Endothelial cell (in vitro differentiated cells): ENCODE measurements at places on chromosomes 7 and 10.

- DNase-seq, result no peak
Observed at GRCh38 chr7:78176171-78176570, 377.6 kb downstream of the PHTF2 start.

- DNase-seq, result no peak
Observed at GRCh38 chr10:3085785-3086567, 18.6 kb downstream of the PFKP start.

DNA sequence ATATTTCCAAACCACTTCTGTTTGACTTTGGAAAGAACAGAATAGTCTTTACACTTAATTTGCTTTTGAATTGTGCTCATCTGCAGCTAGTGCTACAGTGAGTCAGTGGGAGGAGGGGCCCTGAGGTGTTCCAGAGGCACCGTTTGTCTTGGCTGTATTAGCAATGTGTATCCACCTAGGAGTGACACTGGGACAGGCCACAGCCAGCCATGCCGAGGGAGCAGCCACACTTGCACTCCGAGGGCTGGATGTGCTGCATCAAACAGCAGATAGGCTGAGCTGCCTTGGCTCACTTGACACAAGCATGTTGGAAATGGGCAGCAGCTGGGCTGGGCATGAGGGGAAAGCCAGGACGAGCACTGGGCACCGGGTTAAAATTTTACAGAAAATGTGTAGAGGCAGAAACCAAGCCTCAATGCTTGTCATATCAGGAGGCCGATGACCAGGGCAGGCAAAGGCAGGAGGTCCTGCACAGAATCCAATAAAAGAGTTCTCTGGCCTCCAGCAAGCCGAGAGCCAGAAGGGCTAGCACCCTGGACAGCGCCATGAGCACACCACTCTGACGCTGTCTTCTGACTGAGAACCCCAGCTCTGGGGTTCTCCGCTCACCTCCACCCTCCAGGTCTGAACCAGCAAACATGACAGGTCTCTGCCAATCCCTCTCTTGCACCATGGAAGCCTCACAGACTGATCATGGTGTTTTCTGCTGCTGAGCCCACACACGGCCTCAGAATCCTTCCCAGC lies 163.3 kb downstream of the GRID1 start:
- DNase-seq, result peak; percentile 69

DNA sequence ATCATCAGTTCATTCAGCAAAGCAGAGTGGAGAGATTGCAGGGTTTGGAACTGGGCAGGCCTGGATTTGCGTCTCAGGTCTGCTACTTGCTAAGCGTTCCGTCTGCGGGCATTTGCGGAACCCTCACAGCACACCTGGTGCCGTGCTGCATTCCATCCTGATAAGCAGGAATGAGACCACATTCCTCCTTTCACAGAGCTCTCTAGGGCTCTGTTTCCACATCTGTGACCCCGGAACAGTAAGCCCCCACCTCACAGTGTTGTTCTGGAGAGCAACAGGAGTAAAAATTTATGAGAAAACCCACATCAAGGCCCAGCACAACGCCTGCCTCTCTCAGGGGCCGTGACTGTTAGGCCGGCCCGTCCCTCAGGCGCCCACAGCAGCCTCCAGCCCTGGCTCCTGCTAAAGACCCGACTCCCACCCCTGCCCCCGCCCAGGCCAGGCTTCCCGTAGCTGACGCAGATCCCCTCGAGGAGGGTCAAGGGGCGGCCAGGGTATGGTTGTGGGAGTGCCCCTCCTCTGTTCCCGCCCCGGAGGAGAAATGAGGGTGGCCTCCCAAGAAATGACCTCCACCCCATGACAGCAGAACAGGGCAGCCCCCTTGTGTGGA lies 128.9 kb downstream of the RGS10 start:
- no peak for DNase-seq

- DNase-seq, result no peak
Observed at GRCh38 chr10:65907199-65907712, 1018.6 kb upstream of the LRRTM3 start.

DNA sequence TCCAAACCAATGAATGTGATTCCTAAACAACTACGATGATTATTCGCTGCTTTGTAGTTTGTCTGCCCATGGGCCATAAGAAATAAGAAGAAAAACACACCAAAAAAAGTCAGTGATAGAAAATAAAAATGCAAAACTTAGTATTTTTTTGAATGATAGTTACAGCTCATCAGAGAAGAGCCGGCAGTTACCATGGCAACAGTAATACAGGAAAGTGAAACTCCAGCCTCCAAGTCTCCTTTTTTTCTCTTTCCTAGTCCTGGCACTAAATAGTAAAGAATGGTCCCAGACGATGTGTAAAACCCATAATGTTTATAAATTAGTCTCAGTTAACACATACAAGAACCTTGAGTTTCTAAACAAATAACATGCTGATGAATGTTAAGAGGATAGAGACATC lies 21.6 kb upstream of the LHFPL3 start:
- no peak for DNase-seq

- no peak for DNase-seq
Observed at GRCh38 chr7:70361821-70362220, 763.5 kb downstream of the AUTS2 start.

DNA sequence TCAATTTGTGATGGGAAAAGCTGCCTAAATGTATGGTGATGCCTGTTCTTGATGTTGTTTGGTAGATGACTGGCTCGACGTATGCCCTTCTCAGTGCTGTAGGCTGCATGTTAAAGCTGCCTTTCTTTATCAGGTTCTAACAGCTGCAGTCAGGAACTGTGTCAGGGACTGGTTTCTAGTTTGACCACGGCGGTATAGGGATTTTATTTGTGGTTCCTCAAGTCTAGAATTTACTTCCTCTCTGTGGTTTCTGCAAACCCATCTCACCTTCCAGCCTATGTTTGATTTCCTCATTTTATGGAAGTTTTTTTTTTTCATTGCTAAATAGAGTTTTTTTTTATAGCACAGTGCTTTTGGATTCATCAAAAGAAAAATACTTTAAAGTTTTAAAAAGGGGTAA lies 26.5 kb downstream of the LMTK2 start:
- DNase-seq, result no peak

- DNase-seq, result no peak
Observed at GRCh38 chr10:10967029-10967428, 50.6 kb upstream of the CELF2 start.

- DNase-seq, result peak; percentile 77
Observed at GRCh38 chr10:24617771-24618396, 105.8 kb downstream of the ARHGAP21 start.

GRCh38 chr10:72344932-72345331 lies 9.8 kb downstream of the DNAJB12 start:
- DNase-seq, result no peak

GRCh38 chr7:150340875-150341262 lies 560 bp downstream of the RARRES2 start:
- no peak for DNase-seq

DNA sequence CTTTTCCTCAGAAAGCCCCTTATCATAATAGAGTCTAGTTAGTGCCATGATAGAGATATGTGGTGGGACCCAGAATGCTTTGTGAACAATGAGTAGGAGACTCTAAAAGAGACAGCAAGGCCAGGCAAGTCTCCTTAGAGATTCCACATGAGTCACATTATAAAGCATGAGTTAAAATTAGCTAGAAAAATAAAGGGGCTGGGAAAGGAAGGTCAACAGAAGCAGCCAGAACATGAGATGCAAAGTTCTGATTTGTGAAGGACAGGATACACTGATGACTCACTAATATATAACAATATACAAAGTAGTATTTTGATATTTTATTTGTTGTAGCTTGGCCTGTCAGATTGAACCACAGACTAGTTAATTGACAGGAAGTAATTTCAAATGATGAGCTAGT lies 25.3 kb upstream of the SNX13 start:
- DNase-seq, result no peak

DNA sequence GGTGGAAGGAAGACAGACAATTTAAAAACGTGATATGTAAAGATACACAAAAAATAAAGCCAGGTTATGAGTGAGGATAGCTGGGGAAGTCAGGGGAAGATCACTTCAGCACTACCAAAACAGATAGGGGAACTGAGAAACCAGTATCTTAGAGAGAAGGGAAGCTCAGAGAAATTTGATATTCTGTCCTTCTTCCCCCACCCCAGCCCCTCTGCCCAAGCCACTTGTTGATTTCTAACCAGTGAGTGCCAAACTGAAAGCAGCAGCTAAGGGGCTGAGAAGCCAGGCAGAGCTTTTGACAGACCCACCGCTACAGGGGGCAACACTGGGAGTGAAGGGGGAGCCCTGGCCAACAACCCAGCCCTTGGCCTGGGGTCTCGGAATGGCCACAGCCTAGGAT lies 9.1 kb upstream of the SLC29A3 start:
- DNase-seq, result no peak

- no peak for DNase-seq
Observed at GRCh38 chr7:6172910-6173295, 99.5 kb downstream of the CYTH3 start.

DNA sequence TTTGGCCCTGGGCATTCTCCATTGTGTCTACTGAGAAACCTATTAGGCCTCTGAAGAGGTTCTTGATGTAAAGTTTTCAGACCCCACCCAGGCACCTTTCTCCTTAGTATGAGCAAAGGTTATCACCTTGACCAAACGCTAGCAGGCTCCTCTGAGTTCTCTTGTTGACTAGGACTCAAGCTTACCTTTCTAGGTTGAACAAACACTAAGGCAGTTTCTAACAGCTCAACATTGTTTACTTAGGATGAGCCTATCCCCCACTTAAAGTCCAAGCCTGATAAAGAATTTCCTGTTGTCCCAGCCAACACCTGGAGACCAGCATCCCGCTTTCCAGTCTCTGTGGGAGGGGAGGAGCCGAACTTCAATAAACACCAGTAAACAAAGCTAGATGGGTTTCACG lies 26.3 kb upstream of the ITGB8 start:
- DNase-seq, result no peak

GRCh38 chr7:4123823-4124222 lies 558.3 kb upstream of the FOXK1 start:
- DNase-seq, result no peak

DNA sequence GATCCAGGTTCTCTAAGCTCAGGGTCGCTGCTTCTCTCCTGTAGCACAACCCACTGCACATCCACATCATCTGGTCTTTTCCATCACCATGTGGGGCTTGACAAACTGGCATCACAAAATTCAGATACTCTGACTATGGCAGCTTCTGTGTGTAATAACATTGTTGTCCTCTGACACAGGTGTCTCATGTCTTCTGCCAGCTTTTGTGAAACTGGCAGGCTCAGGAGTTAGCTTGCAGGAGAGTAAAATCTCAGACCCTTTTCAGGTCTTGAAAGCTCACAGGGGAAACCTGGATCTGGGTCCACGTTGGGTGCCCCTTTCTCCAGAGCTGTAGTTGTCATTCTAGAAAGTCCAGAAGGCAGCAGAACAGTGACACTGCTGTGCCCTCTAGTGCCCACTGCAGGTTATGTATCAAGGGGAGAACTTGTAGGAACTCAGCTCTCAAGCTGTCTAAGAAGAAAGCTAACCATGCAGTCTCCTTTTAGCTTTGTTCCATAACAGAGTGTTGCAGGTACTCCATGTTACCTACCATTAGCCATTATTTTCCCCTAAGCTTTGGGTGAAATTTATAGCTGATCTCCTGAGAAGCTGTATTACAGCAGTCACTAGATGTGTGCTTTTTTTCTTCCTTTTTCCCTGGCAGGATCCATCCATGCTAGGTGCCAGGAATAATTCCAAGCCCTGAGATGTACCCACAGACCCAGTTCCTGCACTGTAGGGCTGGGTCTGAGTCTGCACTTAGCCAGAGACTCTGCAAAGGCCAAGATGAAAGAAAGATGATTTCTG lies 102.7 kb downstream of the ZNF248 start:
- no peak for DNase-seq
